ENCODE measurements at places on chromosomes 12 and 14. TPM values are rescaled to one million over a fixed set of nuclear protein-coding genes. Genes with fewer than 3 reads are reported as not detected.

NFATC4 gene
- polyA plus RNA-seq = 40.9 TPM

DNA sequence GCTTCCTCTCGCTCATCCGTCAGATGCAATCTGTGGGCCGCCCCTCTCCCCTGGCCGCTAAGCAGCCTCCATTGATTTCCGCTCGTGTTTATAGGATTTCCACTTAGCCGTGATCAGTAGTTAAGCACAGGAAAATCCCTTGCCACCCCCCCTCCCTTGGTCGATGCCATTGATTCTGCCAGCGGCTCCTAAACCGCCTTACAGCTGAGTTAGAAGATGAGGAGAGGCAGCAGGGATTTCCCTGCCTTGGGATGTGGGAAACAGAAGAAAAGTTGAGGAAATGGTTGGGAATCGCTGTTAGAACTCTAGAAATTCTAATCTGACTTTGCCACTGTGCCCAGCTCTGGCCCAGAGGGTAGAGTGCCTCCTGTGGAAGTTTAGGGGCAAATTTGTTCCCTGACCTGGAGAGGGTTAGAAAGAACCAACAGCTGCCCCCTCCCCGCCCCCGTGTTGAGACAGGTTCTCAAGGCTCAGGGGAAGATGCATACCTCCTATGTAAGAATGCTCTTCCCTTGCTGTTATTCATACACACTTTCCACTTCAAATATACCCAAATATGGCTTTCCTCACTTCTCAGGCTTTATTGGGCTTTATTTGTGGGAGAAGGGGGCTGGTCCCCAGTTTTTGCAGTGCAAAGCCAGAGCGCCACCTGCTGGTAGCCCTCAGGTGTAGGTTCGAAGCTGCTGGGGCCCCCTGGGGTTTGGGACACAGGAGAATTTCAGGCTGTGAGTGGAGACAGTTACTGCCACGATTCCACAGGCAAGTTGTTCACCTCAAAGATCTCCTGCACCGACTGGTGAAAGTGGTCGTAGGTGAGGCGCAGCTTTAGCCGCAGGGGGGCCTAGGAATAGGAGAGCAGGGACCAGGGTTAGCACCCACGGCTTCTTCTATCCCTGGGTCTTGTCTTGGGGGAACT is 3.2 kb downstream of the THTPA start:
- no peak for DNase-seq

GUCY2C gene
- 126 TPM for polyA plus RNA-seq

GRCh38 chr14:93100570-93100969 is 15.2 kb downstream of the ITPK1 start:
- DNase-seq = no peak
